ENCODE measurements at places on chromosomes 7 and 10. TPM values are rescaled to one million over a fixed set of nuclear protein-coding genes. Genes with fewer than 3 reads are reported as not detected.

Gene CDK13
- 25.2 TPM for total RNA-seq

Gene CCZ1
- total RNA-seq = 68.7 TPM

Gene CYP2E1
- total RNA-seq = not detected

Gene RBP4
- not detected for total RNA-seq

- DNase-seq = no peak
Measured at GRCh38 chr10:28842321-28842720, 165.0 kb downstream of the BAMBI start.

GRCh38 chr10:86729677-86730076 lies 26.7 kb upstream of the BMPR1A start:
- DNase-seq = no peak

DNA sequence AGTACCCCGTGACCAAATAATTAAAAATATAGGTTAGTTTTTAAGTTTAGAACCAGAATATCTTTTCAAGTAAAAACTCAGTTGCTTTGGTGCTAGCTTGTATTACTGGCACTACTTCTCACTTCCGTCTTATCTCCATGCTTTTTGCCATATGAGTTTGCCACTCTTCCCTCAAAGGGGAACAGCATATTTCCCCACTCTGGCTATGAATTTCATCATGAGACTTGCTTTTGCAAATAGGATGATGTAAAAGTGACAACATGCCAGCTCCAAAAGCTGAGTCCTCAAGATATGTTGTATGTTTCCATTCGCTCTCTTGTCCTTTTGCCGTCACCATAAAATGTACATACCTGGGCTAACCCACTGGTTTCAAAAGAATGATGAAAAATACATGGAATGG lies 178.1 kb upstream of the SEMA3A start:
- no peak for DNase-seq

GRCh38 chr7:149598721-149599308 lies 101.2 kb upstream of the ZNF746 start:
- peak; percentile 78 for DNase-seq

DNA sequence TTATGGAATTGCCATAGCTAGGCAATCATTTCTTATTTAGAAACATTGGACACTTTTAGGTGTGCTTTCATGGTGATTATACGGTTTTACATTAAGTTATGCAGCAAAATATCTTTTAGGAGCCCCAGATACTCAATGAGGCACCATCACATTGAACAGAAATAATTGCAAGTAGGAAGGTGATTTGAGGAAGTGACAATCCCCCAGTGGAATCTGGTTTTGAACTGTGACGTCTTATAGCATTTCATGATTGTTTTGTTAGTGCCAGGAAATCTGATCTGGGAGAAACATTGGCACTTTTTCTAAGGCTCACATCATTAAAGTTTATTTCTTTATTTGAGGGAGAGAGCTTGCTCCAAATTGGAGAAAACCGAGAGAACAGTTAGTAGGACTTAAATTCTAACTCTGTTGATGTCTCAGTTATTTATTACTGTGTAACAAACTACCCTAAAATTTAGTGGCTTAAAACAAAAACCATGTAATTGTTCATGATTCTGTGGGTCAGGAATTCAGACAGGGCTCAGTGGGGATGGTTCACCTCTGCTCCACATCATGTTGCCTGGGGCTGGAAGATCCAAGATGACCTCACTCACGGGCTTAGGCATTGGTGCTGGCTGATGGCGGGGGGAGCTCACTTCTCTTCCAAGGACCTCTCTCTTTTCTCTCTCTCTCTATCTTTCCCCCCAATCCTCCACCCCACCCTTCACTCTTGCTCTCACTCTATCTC lies 78.2 kb upstream of the STEAP1B start:
- no peak for DNase-seq

GRCh38 chr10:8315619-8316021 lies 261.1 kb downstream of the GATA3 start:
- DNase-seq = no peak

- DNase-seq = no peak
Measured at GRCh38 chr10:49318028-49318427, 19.1 kb downstream of the C10orf71 start.

DNA sequence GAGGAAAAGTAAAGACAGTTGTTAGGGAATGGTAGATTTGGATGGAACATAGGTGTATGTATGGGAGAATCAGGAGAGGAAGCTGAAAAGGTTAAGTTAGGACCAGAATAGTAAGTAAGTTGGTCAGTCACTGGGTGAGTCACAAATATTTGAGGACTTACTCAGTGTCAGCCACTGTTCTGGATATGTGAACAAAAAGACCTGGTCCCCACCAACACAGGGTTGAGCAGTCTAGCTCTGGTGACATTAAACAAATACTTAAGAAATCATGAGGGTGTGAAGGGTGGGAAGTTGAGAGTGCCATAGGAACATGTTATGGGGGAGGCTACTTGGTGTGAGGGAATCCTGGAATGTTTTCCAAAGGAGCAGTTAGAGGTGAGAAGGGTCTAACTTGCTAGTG lies 246.9 kb downstream of the PTEN start:
- no peak for DNase-seq

DNA sequence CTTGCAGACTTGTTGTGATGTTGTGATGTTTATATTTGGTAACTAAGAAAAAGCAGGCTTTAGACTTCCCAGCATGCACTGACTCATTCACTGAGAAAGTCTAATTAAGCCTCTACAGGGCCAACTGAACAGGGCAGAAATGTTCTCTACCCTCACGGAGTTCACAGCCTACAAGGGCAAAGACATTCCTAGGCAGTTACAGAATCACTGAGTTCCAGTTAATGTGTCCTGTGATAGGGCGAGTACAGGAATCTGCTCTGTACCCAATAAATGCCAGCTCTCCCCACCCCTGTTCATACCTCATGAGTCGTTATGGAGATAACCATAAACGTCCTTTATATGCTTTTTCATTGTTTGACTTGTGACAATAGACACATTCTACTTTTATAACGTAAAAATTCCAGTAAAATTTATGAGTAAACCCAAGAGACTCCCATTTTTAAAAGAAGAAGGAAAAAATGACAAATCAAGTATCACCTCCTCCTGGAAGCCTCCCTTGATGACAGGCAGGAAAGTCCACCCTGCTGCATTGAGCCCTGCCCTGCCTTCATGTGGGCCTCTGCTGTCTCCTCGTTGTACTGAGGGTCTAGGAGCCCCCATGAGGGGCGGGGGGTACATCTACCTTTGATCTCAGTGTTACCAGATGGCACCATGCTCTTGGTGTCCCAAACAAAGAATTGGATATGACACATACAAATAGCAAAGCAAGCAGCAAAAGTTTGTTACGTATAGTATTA lies 14.3 kb downstream of the MUC12 start:
- no peak for DNase-seq

- no peak for DNase-seq
Measured at GRCh38 chr7:118511146-118511545, 286.6 kb downstream of the ANKRD7 start.

GRCh38 chr10:42975558-42976340 lies 101.1 kb upstream of the RET start:
- no peak for DNase-seq

DNA sequence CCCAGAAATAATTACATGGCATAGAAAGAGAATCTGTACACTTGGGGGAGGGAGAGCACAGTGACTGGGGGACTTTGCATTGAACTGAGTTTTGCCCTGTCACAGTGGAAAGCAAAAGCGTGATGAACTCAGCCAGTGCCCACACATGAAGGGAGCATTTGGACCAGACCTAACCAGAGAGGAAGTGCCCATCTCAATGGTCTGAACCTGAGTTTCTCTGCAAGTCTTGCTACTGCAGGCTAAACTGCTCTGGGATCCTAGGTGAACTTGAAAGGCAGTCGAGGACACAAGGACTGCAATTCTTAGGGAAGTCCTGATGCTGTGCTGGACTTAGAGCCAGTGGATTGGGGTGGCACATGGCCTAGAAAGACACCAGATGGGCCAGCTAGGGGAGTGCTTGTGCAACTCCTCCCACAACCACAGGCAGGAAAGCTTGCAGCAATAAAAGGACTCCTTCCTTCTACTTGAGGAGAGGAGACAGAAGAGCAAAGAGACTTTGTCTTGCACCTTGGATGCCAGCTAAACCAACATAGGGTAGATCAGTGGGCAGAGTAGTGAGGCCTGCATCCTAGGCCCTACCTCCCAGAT lies 259.0 kb downstream of the GRM8 start:
- DNase-seq = no peak

Measured in G401 (cell line).